ENCODE measurements at places on chromosomes 7 and 10.

DNA sequence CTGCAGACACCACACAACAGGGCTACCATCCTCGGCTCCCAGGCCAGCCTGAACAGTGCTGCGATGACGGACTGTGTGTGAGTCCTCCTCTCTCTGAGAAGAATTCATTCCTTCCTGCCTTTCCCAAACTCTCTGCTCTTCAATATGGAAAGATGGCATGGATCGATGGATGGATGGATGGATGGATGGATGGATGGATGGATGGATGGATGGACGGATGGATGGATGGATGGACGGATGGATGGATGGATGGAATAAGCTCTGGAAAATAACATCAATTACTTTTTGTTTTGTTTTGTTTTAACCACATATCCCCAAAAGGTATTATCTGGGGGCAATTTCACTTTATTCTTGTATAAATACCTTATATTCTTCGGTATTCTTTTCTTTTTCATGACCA, 151.9 kb downstream of the AKR1D1 start:
- no peak for DNase-seq

GRCh38 chr10:29186221-29186620, 102.6 kb upstream of the LYZL1 start:
- DNase-seq, result no peak

GRCh38 chr10:107813451-107814162, 649.1 kb upstream of the SORCS1 start:
- DNase-seq, result no peak

DNA sequence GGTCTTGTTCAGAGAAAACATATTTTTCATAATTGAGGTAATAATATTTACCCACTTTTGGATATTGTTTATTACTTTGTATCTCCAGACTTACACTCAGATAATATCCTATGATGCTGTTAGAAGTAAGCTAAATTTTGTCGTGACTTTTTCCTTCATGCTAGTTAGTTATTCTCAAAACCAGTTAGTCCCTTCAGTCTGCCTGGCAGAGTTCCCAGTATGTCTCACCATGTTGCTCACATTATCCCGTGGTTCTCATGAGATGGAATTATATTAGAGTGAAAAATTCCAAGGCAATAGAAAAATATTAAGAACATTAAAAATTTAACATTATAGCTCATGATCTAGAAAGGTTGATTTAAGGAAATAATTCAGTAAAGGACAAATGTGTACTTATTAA, 81.5 kb upstream of the SMIM30 start:
- DNase-seq, result no peak

GRCh38 chr10:6918305-6918704, 338.2 kb upstream of the PRKCQ start:
- DNase-seq, result no peak

GRCh38 chr7:84258628-84259027, 64.0 kb upstream of the SEMA3A start:
- DNase-seq, result peak; percentile 76

GRCh38 chr10:4147245-4147644, 362.2 kb upstream of the KLF6 start:
- DNase-seq, result no peak

GRCh38 chr7:24341691-24342413, 57.9 kb downstream of the NPY start:
- DNase-seq, result no peak

- no peak for DNase-seq
Measured at GRCh38 chr7:70937424-70937823, 194.5 kb upstream of the GALNT17 start.

GRCh38 chr10:115951242-115951641, 321.8 kb downstream of the GFRA1 start:
- DNase-seq, result no peak

GRCh38 chr10:98340940-98341310, 72.9 kb upstream of the LOXL4 start:
- no peak for DNase-seq

- no peak for DNase-seq
Measured at GRCh38 chr7:23405240-23405618, 65.1 kb downstream of the IGF2BP3 start.

- DNase-seq, result no peak
Measured at GRCh38 chr10:3919709-3920308, 134.8 kb upstream of the KLF6 start.

- DNase-seq, result no peak
Measured at GRCh38 chr7:116786791-116787443, 75.5 kb upstream of the CAPZA2 start.

DNA sequence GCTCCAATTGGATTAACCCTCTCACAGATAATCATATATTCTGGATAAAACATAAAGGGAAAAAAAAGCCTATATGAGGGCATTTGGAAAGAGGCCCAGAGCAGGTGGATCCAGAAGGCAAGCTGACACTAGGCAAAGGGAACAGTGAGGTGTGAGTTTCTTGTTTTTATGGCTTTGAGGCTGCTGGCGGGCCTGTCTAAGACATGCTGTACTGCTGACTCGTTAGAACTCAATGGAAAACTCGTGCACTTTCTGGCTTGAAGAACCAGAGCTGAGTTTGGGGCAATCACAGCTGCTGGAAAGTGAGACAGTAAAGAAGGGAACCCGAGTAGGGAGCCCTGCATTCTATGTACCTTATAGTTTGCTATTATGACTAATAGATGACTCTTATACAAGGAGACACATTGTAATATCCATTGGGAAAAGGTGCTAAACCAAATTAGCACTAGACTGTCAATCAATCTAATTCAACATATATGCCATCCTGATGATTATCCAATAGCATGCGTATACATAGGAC, 637.1 kb downstream of the GATA3 start:
- no peak for DNase-seq

- no peak for DNase-seq
Measured at GRCh38 chr7:29032146-29032545, 74.0 kb upstream of the TRIL start.

DNA sequence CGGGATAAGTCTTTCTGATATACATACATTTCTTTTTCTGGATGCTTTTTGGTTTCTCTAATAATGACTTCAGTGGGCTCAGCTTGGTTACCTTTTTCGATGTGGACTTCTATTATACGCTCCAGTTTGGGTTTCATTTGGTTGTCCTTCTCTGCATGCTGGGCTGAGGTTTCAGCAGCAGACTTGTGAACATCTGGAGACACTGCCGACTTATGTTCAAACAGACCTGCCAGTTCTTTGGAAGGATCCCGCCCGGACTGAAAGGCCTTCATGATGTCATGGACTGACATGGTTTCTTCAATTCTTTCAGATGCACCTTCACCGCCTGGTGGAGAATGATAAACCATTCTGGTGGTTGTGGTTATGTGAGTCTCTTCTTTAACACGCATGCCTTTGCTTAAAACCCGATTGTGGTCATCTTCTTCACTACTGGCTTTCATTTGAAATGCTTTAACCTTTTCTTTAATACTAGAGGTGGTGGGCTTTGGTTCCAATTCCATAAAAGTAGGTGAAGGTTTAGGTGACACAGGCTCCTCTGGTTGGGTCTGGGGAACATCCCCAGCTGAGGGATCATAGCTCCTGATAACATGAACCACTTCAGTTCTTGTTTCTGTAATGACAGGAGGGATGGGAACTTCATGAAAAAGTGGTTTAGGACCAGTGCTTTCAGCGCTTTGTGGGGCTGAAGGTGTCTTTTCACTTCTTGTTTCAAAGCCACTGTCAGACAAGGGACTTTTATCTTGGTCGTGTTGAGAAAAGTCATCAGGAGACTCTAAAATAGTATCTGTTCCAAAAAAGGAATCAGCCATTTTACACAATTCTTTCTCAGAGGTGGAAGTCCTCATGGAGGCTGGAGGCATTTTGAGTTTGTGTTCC, 167.7 kb upstream of the CCDC6 start:
- DNase-seq, result no peak

GRCh38 chr7:4794591-4795350, 19.3 kb downstream of the AP5Z1 start:
- DNase-seq, result no peak

DNA sequence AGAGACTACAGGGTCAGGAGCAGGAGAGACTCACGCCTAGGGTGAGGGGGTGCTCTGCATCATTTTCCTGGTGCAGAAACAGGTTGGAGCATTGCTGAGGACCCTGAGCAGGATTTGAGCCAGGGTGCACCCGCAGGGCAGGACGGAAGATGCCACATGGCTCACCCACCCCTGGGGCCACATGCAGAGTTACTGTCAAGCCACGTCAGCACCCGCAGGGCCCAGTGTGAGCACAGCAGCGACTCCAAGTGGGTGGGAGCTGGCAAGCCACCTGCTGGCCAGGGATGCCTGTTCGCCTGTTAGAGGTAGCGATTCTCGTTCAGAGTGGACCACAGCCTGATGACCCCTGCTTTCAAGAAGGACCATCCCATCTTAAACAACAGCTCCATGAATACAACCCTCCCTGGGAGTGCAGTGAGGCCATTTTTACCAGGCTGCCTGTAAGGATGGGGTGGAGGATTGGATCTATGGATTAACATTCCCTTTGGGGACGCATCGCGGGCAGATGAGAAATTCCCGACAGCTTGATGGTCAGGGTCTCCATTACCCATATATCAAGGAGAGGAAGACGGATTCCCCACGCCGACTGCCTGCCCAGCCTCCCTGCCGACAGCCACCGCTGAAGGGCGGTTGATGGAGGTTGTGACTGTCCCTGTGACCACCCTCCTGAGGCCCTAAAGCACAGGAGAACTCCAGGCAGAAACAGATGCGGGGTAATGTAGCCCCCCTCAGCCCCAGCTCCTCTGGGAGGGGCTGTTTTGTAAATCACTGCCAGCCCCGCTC, 101.1 kb upstream of the RET start:
- no peak for DNase-seq

DNA sequence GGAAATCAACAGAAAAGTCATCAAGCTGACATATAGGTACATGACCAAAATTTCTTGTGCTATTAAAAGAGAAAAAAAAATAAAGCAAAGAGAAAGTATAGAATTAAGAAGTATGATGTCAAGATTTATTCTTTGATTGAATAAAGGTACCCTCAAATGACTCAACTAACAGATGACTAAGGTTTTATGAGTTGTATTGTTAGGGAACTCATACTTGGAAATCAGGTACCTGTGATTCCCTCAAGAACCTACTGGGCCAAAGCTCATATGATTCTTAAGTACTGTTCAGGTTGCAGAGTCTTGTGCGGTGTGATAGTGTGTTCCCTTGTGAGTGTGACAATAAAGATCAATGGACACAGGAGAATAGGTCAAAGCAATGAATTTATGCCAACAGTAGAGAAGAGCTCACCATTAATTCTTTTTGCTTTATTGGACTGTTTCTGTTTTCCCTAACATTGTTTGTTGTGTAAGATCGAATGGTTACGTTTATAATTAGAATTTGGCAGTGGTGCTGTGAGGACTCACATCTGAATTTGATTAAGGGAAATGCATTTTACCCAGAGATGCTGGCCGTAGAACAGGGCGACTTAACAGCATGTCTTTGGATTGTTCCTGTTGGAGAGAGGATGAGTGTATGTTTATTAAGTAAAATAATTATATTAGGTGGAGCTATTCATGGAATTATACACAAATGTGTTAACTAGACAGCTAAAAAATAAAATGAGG, 293.2 kb upstream of the SEMA3D start:
- no peak for DNase-seq

DNA sequence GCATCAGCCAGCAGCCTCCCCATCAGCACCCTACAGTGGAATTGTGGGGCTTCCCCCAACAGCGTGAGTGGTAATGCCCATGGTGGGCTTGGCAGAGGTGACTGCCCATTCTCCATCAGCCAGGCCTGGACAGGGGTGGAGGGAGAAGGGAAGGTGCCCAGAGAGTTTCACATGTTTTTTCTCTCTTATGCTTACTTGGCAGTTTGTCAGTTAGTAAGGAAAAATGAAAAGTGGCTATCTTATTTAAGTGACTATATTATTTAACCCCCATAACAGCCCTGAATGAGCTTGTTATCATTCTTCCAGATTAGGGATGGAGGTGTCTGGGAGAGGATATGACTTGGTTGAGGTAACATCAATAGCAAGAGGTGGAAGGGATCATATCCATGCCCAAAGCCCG, 921.7 kb downstream of the GRID1 start:
- DNase-seq, result no peak

GRCh38 chr10:59839576-59839975, 66.8 kb downstream of the CCDC6 start:
- no peak for DNase-seq

DNA sequence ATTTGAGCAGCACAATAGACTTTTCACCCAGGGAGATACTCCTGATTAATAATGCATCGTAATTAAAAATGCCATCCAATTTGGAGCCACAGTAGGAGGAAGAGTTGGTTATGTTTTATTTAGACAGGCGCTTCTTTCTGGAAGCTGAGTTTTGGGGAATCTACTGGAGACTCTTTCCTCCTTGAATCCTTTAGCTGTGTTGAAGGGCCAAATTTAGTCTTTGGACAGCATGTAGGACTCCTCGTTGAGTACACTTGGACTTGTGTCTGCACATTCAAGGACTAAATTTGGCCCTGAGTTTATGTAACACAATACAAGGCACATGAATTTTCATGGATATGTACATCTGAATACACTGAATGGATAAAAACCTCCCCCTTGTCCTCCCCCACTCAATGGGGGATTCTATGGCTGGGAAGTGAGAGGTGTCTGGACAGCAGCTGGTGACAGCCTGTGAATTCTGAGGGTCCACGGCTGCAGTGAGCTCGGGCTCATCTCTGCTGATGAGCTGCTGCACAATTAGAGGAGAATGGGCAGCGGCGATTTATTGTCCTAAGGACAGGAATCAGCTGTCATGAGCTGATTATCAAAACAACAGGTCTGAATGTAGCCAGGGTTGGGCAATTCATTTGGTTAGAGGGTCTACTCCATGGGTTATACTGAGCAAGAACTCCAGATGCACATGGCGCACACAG, 95.2 kb downstream of the PRTFDC1 start:
- no peak for DNase-seq

DNA sequence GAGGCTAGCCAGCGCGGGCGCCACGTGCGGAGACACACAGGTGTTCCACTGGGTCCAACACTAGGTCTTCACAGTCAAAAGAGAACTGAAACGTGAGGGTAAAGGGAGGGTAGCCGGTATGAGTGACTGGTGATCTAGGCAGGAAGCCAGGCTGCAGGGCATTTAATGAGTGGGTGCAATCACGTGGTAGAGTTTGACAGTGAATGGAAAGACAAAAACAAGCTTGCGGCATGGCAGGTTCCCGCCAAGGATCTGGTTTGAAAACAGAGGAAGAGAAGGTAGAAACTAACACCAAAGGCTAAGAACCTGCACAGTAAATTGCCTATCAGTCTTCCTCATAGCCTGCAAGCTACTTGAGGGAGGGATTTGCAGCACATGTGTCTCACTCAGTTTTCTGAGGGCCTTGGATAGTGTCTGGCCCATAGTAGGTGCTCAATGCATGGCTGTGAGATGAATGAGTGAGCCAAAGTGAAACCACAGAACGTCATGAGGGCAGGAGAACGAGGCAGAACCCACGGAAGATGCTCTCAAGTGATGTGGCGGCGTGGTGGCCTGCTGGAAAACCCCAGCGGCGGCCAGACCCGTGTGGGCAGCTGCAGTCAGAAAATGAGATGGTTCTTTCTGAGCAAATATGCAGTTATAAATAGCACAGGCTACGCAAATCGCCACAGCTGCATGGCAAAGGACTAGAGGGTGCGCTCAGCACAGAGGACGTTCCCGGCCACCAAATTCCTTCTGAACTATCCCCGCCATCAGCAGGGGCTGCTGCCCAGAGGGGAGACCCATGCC, 183.6 kb upstream of the NFE2L3 start:
- DNase-seq, result no peak

Measured in NCI-H2171 (cell line).